ENCODE measurements at places on chromosomes 3 and 15. TPM values are rescaled to one million over a fixed set of nuclear protein-coding genes. Genes with fewer than 3 reads are reported as not detected.

Gene LAMB2
- 78.2 TPM for total RNA-seq

Gene GMNC
- 5.3 TPM for total RNA-seq

Gene HEXA
- total RNA-seq = 44.8 TPM

Gene CCDC54
- total RNA-seq = not detected

Gene GP9
- not detected for total RNA-seq

Gene EIF3J
- 67.1 TPM for total RNA-seq

Gene MYO1E
- total RNA-seq = 13.8 TPM

Gene NSMCE3
- 14.5 TPM for total RNA-seq

Gene SH2D7
- total RNA-seq = not detected

Gene EBLN2
- total RNA-seq = 5.3 TPM

Gene RGMA
- total RNA-seq = 38.8 TPM

Gene ABHD6
- total RNA-seq = 24.9 TPM

Gene HAPLN3
- total RNA-seq = 13.8 TPM

Gene B3GNT5
- 22.6 TPM for total RNA-seq

Gene TERC
- total RNA-seq = 71.0 TPM

Gene NDUFB5
- total RNA-seq = 145 TPM

Gene IQCB1
- total RNA-seq = 22.8 TPM

Gene ZBTB11
- 43.1 TPM for total RNA-seq

Gene ALDH1A3
- total RNA-seq = 1.6 TPM

Gene GPR149
- 22.1 TPM for total RNA-seq

Gene LRRC34
- 24.5 TPM for total RNA-seq

Gene VGLL3
- total RNA-seq = 1.6 TPM

Gene KCNH8
- 18.0 TPM for total RNA-seq

Gene GPR87
- total RNA-seq = not detected

Gene RRP9
- total RNA-seq = 12.9 TPM

Gene CA12
- total RNA-seq = 13.8 TPM

Gene HRG
- total RNA-seq = not detected

Gene ULK3
- 47.5 TPM for total RNA-seq

Gene SRGAP3
- 106 TPM for total RNA-seq

Gene CSTA
- total RNA-seq = 1.4 TPM

Gene RASL12
- 6.2 TPM for total RNA-seq

Gene SIDT1
- 19.6 TPM for total RNA-seq

Gene APOD
- 10.6 TPM for total RNA-seq

Gene C3orf80
- total RNA-seq = 2.5 TPM

Gene NR1I2
- total RNA-seq = 0.23 TPM

Gene CHRM5
- total RNA-seq = 10.6 TPM

Gene SNURF
- 67.6 TPM for total RNA-seq

Gene GOLGA6D
- total RNA-seq = not detected

Gene FOXL2NB
- 0.46 TPM for total RNA-seq

Gene GPR156
- total RNA-seq = 1.4 TPM

Gene GABRR3
- total RNA-seq = not detected

Gene SCAANT1
- total RNA-seq = not detected

Gene SLC51A
- not detected for total RNA-seq

Gene ITIH1
- not detected for total RNA-seq

Gene LSMEM2
- total RNA-seq = 1.2 TPM

Gene MYD88
- total RNA-seq = 3.2 TPM

Gene GRM2
- 12.5 TPM for total RNA-seq

Gene EIF2B5
- 40.1 TPM for total RNA-seq

Gene GRK7
- total RNA-seq = not detected

Gene EPHB1
- 24.2 TPM for total RNA-seq

Gene BSN
- total RNA-seq = 11.5 TPM

Gene ACTR8
- 53.3 TPM for total RNA-seq

Gene CCK
- total RNA-seq = 14.5 TPM

Gene SYNM
- 14.8 TPM for total RNA-seq

Gene BCL2A1
- total RNA-seq = 3.0 TPM

Gene AP3B2
- total RNA-seq = 65.0 TPM
